NCI-H1105 (cell line): ENCODE measurements at places on chromosomes 12 and 14.

DNA sequence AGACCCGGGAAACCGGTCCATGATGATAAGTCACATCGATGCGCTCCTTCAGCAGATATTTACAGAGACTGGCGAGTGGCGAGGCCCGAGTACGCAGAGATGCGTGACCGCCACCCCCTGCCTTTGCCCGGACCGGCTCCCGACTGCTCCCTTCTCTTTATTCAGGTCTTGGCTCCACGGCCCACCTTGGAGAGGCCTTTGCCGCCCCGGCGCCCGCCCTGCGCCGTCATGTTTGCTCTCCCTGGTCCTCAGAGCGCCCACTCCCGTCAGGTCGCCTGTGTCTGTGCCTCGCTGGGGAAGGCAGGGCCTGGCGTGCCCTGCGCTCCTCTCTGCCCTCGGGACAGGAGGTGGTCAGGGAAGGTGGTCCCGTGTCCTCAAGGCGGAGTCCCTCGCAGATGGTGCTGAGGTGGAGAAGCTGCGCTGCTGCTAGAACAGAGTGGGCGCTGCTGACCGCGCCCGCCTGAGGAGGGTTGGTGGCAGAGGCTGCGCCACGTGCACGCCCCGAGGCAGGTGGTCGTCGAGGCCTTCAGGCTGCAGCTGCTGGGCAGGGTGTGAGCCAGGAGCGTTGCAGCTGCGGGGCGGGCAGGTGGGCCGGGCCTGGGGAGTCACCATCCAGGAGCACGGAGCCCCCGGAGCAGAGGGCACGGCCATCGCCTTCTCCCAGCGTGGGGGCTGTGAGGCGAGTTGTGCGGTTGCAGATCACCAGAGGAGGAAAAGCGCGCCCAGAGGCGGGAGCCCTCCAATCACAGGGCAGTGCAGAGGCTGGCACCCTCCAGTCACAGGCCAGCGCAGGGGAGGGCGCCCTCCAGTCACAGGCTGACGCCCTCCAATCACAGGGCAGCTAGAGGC, 27.2 kb downstream of the DDX51 start:
- DNase-seq: no peak

DNA sequence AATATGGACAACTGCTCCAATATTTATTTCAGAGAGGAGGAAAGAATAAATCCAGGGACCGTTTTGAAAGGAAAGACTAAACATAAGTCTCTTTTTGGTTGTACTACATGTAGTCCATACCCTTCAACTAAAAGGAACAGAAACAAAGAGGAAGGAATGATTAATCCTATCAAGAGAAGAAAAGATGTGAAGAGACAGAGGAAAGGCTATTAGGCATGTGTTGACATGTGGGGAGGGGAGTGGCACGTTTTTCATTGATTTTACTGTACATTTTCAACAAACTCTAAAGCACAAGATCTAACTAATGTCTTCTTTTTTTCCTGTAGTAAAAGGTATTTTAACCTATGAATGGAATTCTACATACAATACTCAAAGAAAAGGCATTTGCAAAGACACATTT, 85.6 kb downstream of the NAV3 start:
- DNase-seq: no peak

- DNase-seq: no peak
Observed at GRCh38 chr12:1595026-1595561, 713 bp upstream of the FBXL14 start.

DNA sequence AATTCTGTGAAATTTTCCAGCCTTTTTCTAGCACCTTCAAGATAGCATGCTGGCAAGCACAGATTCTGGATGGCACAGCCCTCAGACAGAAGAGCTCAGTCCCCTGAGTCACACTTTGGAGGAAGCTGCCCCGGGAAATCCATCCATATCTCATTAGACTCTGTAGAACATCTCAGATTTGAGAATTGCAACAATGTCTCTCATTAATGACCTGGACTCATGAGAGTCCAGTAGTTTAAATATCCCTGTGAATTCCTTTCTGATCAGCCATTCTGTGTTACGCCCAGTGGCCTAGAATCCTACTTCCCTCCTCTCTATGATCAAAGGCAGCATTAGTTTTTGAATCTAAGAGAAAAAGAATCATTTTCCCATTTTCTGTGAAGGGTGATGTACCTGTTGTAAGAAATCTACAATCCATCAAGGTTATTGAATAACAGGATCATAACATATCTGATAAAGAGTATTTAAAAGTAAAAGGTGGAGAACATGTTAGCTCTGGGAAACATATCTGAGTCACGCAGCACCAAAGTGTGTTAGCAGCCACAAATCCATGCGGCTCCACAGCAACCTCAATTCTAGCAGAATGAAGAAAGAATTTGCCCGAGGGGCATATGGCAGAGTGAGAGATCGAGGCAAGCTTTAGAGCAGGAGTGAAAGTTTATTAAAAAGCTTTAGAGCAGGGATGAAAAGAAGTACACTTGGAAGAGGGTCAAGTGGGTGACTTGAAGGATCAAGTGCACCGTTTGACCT, 855.6 kb upstream of the TMEM132C start:
- DNase-seq: no peak

DNA sequence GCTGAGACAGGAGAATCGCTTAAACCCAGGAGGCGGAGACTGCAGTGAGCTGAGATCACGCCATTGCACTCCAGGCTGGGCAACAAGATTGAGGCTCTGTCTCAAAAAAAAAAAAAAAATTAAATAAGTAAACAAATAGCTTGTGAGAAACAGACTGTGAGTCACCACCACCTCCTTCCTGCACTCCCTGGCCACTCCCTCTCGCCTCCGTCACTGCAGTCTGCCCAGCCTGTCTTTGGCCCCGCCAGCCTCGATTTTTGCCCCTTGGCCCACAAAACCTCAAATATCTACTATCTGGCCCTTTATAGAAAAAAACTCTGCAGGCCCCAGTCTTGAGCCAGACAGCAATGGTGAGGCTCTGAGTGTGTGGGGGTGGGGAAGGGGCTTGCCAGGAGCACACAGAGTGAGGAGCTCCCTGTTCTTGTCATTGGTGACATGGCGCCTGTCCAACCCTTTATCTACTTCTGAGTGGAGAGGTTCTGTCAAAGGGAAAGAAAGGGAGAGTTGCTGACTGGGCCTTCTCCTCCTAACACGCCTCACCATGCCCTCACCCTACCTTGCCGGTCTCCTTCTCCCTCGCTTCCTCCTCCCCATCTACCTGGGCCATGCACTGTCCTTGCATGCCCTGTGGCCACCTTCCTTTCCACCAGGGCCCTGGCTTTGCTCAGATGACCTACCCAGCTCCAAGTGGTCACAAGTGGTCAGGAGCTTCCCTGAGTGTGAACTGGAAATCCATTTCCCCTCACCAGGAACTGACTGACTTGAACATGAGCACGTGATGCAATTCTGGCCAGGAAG, 22.1 kb downstream of the LGMN start:
- no peak for DNase-seq

DNA sequence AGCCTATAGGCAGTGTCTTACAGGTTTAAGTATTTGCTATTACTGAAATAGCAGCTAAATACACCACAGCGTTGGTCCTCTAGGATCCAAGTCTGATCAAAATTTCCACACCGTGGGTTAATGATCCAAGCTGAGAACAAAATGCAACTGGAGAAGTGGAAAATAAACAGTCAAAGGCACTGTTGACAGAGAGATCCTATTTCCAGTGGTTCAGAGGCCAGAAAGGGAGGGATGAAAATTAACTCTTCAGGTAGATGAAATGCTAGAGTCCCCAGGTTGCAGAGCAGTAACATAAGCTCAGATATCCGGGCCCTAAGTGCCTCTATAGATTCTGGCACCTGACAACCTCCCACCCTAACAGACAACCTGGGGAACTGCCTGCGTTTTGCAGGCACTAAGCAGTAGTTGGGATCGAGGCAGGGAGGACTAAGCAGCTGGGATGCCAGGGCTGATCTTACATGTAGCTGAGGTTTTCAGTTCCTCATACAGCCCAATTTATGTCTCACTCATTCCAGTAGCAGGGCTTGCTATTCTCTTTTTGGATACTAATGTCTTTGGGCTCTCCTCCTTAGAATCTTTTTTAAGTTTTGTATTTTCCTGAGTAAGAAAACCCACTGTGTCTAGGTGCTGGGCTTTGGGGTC, 42.7 kb upstream of the CRACR2A start:
- peak; percentile 71 for DNase-seq

GRCh38 chr14:36718216-36718615, 56.6 kb downstream of the PAX9 start:
- no peak for DNase-seq

DNA sequence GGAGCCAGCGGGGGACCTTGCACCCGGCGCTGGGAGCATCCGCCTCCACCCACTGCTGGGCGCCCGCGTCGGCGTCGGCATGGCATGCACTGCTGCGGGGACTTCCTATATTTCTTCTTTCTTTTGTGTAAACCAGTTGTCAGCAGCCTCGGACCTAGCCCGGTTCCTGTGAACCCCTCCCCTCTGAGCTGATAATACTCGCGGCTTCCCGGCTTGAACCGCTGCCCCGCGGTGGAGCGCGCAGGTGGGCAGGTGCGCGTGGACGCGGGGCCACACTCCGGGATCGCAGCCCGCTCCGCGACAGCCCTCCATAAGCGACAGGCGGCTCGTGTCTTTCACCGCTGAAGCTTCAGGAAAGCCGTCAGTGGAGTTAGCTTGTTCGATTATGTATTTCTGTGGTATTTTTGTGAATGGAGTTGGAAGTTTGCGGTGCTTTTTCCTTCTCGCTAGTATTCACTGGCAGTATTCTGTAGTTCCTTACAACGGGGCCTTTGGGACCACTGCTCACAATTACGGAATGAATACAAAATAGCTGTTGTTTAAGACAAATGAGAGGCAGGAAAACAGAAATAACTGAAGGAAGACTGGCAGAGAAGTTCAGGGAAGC, 870 bp downstream of the BMAL2 start:
- DNase-seq: peak; percentile 30

GRCh38 chr12:90335566-90335965, 619.4 kb downstream of the CCER1 start:
- DNase-seq: no peak

- DNase-seq: no peak
Observed at GRCh38 chr12:100476013-100476751, 2.5 kb downstream of the NR1H4 start.

- no peak for DNase-seq
Observed at GRCh38 chr12:124379938-124380754, 85.3 kb downstream of the RFLNA start.

DNA sequence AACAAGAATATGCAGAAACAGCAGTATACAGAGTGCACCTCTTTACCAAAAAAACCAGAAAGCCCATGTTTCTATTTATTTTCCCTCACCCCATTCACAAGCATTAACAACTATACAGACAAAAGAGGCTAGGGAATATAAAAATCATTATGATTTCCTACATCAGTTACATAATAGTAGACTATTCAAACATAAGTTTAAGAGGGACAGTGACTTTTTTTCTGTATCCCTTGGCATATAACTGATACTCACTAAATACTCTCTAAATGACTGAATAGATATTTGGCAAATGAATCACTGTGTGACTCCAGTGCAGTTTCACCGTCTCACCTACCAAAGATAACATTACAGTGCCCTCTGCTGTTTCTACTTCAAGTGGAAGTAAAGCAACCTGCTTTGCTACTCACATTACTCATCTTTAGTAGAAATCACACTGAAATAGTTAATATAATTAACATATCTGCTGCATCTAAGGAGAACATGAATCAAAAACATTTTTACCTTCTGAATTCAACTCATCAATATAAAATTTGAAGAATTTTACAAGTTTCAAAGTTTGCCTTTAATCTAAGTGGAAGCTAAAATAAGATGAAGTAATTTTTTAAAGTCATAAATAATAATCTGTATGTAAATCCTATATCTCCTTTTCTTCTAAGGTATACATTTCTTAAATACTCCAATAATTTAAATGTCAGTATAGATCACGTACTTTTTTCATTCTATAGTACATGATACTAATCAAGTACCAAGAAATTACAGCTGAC, 103.8 kb downstream of the OSBPL8 start:
- DNase-seq: peak; percentile 55
